ENCODE measurements at places on chromosomes 12 and 14.
A peak's percentile ranks its signal among the peaks of the same experiment; 100 is the strongest.

GRCh38 chr12:94730847-94731246, 80.5 kb upstream of the TMCC3 start:
- DNase-seq = no peak

DNA sequence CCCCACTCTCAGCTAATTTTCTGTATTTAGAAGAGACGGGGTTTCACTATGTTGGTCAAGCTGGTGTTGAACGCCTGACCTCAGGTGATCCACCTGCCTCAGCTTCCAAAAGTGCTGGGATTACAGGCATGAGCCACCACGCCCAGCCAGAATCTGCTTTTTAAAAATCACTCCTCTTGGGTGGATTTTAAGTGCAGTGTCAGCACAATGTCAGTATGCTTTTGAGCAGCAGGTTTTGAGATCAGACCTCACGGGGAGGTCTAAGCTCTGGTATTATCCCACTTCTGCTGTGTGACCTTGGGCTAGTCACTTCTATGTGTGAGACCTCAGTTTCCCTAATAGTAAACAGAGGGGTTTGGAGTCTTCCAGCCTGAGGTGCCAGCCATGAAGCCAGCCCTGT, 51.8 kb upstream of the GSC start:
- no peak for DNase-seq

DNA sequence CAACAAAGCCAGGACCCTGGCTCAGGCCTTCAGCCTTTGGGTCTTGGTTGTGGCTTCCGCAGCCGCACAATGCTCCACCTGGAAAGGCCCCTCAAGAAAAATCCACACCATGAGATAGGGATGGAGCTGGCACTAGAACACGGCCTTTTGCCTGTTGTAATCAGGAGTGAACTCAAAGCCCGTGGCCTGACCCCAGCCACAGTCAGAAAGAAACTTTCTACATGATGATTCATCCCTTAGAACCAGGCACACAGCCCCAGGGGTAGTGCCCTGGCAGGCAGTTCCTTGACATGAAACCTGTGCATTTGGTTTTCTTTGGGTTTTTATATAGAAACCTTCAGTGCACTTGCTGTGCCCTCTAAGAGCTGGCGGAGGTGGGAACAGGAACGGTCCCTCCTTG, 5.1 kb downstream of the CLMN start:
- peak; percentile 84 for DNase-seq

GRCh38 chr14:106058342-106058741, 532.0 kb downstream of the TMEM121 start:
- DNase-seq = no peak

GRCh38 chr12:90058704-90059103, 350.1 kb upstream of the ATP2B1 start:
- DNase-seq = peak; percentile 88

DNA sequence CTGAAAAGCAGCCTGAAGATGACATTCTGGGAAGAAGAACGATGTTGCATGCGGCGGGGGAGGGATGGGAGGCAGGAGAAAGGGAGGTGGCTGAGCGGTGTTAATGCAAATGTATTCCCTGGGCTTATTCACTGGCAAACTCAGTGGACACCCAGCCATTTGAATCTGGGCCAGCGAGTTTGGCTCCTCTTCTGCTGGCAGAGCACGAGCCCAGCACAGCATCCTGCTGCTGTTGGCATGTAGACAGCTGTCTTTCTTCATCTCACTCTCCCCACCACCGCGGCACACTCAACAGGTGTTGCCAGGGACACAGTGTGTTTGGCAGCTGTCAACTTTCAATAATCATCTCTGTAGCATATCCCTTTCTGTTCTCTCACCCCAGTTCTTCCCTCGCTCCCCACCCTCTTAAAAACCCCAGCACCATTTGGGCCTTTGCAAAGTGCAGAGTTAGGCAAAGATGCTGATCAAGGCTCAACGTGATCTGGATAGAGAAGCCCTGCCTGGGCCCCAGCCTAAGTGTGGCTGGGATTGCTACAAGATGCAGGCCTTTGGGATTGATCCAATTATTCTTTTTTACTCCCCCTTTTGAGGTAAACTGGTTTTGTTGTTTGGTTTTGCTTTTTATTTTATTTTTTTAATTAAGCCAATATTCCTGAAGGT, 131.9 kb downstream of the EXOC5 start:
- no peak for DNase-seq

DNA sequence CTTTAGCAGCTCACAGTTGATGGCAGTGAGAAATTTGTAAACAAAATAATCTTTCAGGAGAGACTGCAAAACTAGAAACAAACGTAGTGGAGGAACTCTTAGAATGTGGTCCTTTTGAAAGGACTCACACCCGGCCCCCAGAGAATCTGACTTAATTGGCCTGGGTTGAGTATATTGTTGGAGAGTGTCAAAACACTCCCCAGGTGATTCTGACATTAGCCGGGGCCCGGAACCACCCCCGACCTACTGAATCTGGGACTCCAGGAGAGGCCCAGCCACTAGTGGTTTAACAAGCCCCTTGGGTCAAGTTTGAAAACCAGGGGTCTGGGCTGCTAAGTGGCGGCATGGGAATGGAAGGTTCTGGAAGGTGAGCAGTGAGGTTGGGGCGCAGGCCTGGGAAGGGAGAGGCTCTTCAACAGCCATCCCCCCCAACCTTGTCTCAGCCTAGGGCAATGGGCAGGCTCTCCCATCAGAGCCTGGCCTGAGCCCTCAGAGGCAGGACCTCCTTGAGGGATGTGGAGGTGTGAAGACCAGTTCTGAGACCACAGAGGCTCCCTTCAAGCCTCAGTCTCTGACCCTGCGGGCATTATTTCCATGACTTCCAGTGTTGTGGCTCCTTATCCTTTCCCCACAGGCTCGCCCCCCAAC, 1.1 kb upstream of the ELK3 start:
- no peak for DNase-seq

- no peak for DNase-seq
Observed at GRCh38 chr14:93645200-93645599, 143.1 kb downstream of the PRIMA1 start.

DNA sequence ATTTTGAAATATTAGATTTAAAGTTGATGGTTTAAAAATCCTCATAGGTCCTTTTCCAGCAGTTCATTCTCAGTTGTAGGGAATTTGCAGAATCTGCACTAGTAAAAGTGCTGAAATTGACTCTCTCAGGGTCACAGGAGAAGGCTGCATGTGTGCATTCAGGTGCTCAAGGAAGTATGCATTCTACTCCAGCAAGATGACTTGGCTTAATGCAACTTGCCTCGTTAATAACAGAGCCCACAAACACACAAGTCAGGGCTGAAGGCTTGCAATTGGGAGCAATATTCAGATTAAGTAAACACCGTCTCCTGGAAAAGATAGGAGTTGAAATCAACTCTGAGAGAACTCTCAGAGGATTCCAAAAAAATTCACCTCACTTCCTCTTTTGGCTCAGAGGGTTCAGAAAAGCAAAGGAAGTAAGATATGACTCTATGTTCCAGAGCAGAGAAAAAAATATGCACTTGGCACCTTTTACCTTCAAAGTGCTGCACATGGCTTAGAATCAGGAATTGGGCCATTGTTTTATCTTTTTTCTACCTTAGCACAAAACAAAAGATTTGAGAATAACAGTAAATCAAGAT, 406.3 kb upstream of the DCN start:
- DNase-seq = no peak

DNA sequence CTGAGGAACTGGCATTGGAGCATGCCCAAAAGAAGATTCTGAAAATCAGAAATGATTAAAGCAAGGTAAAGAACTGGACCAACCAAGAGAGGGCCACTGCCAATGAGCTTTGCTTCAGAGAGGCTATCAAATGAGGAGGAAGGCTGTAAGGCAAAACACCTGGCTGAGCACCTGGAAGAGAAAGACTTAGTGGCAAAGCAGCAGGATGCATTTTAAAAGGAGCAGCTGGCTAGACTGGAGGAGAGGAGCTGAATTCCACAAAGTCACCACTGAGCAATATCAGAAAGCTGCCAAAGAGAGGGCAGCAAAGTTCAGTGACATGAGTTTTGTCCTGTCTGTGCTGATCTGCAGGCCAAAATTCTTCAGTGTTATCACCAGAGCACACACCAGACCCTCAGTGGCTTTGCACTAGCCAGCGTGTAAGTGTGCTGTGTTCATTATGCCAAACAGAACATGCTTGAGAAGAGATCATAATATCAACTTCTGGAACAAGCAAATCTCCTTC, 338.7 kb downstream of the TRHDE start:
- DNase-seq = no peak

Measured in renal cortical epithelial cell (primary cell).